ENCODE measurements at places on chromosomes 4 and X. TPM values are rescaled to one million over a fixed set of nuclear protein-coding genes. Genes with fewer than 3 reads are reported as not detected.

DNA sequence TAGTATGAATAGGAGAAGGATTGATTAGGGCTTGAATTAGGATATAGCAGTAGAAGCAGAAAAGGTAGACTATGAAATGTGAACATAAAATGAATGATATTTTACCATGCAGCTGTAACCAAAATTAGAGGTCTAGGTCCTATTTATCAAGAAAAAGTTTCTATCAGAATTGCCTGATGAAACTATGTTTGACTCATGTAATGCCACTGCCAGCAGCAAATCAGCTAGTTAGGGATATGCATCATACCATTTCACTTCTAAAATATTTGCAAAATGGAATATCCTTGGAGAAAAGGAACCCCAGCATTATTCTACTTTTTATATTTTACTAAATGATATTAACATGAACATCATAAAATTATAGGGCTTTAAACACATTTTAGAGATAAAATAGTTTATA lies 188.4 kb downstream of the WDFY3 start:
- H3K27me3 ChIP-seq, result no peaks in the 10 kb centered on the region
- no peaks in the 10 kb centered on the region for H3K36me3 ChIP-seq
- DNase-seq, result no peak
- no peaks in the 10 kb centered on the region for H3K4me1 ChIP-seq

The CTAG1B gene
- total RNA-seq, result not detected

- H3K27ac ChIP-seq, result no peak overlapping the region
- H3K27me3 ChIP-seq, result no peaks in the 10 kb centered on the region
- H3K36me3 ChIP-seq, result peaks cover 69% of the 10 kb centered on the region
- H3K4me3 ChIP-seq, result no peak overlapping the region
- no peak for DNase-seq
These were observed 36.9 kb upstream of the ADAD1 start for GRCh38 chr4:122341886-122342285.

- H3K4me3 ChIP-seq, result peak overlapping the region; percentile 52
- DNase-seq, result no peak
- no peak overlapping the region for H3K27ac ChIP-seq
These were observed 1.3 kb upstream of the MAMLD1 start for GRCh38 chrX:150361777-150362351.

DNA sequence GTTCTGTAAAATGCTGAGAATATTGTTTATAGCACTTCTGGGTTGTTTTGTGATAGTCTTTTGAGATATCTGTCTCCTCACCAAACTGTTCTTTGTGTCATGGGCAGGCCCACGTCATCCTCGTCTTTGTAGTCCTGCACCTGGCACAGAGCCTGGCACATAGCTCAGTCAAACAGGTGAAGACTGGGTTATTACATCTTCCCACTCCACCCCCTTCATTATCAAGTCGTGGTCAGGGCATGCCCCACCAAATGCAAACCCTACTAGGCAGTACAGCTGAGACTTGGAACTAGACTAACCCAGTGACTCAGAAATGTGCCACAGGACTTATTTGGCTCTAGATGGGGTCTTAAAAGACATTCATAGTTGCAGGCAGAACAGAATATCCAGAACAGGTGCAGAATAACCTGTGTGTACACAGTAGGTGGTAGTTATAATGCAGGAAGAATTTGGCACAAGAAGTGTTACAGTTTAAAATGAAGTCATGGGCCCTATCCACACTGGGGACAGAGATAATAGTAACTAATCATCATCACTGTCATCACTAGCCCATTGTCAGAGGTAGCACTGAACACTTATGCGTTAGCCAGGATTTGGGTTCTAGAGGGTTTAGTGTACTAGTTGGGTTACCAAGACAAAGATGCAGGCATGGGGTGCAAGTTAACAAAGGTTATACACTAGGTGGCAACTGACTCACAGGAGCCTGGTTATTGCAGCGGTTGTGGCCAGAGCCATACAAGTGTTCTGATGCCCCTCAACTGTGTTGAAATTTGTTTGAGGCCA lies 74.9 kb downstream of the TBL1X start:
- DNase-seq, result no peak

DNA sequence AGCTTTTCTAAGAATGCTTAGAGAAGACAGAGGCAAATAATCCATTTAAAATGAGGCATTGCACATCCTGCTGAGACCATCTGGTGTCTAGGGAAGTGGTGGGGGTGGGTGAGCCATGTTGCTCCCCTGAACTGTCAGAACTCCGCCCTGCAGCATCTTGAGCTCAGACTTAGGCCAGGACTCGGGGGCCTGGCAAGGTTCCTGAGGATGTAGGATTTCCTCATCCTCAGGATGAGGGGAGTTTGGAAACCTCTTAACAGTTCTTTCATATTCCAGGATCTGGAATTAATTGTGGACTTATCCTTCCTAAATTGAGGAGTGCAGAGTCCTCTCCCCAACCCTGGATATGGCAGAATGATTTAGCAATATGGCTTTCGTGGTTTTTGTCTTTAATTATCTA lies 6.6 kb downstream of the TLL1 start:
- H3K4me1 ChIP-seq, result no peaks in the 10 kb centered on the region
- H3K27ac ChIP-seq, result no peak overlapping the region
- H3K36me3 ChIP-seq, result no peaks in the 10 kb centered on the region
- peaks cover 11% of the 10 kb centered on the region for H3K27me3 ChIP-seq
- no peak overlapping the region for H3K4me3 ChIP-seq

- H3K27ac ChIP-seq, result no peak overlapping the region
- no peak for DNase-seq
- no peaks in the 10 kb centered on the region for H3K4me1 ChIP-seq
These were observed 78.5 kb downstream of the CRMP1 start for GRCh38 chr4:5814421-5814820.

DNA sequence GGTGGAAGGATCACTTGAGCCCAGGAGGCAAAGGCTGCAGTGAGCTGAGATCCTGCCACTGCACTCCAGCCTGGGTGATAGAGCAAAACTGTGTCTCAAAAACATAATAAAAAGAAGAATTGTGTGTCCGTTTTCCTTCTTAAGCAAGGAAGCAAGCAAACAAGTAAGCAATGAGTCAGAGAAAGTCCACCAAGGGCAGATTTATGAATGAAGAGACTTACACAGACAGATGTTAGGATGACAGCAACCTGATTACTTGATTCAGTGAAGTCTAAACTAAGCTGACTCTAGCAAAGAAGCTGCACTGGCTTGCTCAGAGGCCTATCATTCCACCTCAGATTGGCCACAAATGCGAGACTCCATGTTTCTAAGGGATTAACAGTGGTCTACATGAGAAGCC lies 34.1 kb upstream of the SCML1 start:
- H3K4me1 ChIP-seq, result no peaks in the 10 kb centered on the region
- H3K36me3 ChIP-seq, result no peaks in the 10 kb centered on the region
- H3K27ac ChIP-seq, result no peak overlapping the region
- no peak for DNase-seq

The ETDB gene
- total RNA-seq, result not detected

DNA sequence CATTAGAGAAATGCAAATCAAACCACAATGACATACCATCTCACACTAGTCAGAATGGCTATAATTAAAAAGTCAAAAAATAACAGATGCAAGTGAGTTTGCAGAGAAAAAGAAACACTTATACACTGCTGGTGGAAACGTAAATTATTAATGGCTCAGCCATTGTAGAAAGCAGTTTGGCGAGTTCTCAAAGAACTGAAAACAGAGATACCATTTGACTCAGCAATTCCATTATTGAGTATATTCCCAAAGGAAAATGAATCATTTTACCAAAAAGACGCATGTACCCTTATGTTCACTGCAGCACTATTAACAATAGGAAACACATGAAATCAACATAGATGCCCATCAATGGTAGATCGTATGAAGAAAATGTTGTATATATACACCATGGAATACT lies 75.0 kb downstream of the NAA11 start:
- no peak overlapping the region for H3K27ac ChIP-seq
- no peaks in the 10 kb centered on the region for H3K27me3 ChIP-seq
- no peak overlapping the region for H3K4me3 ChIP-seq
- DNase-seq, result no peak
- no peaks in the 10 kb centered on the region for H3K4me1 ChIP-seq

Measured in left lung (tissue), 14 donors.